H9 (cell line): ENCODE measurements at places on chromosomes 13 and 19. TPM values are rescaled to one million over a fixed set of nuclear protein-coding genes. Genes with fewer than 3 reads are reported as not detected.

GRCh38 chr13:37797631-37798030 is 71.9 kb downstream of the TRPC4 start:
- no peak for DNase-seq

- no peak for DNase-seq
These were observed 752 bp downstream of the RPL18A start for GRCh38 chr19:17860331-17860992.

DNA sequence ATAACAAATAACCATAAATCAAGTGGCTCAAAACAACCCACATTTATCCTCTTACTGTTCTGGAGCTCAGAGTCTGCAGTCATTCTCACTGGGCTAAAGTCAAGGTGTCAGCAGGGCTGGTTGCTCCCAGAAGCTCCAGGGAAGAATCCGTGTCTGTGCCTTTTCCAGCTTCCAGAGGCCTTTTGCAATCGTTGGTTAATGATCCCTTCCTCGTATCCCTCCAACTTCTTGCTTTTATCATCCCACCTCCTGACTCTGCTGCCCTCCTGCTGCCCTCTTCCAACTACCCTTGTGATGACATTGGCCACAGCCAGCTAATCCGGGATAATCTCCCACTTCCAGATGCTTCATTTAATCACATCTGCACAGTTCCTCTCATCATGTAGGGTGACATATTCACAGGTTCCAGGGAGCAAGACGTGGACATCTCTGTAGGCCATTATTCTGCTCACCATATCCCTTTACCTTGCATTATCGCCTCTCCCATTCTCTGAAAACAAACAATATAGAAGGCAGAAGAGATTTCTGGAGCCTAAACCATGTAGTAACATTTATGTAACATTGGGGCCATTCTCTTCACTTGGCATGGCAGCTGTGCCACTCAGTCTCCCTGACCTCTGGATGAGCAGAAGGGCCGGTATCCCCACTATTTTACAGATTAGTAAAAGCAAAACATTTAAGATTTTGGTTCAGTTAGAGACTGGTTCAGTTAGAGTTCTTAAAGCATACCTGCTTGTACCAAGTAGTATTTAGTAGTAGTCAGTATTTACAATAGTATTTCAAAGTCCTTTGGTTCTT is 53.5 kb downstream of the RFC3 start:
- no peak for DNase-seq

- no peak for DNase-seq
These were observed 49.3 kb downstream of the LIG4 start for GRCh38 chr13:108166078-108166477.

DNA sequence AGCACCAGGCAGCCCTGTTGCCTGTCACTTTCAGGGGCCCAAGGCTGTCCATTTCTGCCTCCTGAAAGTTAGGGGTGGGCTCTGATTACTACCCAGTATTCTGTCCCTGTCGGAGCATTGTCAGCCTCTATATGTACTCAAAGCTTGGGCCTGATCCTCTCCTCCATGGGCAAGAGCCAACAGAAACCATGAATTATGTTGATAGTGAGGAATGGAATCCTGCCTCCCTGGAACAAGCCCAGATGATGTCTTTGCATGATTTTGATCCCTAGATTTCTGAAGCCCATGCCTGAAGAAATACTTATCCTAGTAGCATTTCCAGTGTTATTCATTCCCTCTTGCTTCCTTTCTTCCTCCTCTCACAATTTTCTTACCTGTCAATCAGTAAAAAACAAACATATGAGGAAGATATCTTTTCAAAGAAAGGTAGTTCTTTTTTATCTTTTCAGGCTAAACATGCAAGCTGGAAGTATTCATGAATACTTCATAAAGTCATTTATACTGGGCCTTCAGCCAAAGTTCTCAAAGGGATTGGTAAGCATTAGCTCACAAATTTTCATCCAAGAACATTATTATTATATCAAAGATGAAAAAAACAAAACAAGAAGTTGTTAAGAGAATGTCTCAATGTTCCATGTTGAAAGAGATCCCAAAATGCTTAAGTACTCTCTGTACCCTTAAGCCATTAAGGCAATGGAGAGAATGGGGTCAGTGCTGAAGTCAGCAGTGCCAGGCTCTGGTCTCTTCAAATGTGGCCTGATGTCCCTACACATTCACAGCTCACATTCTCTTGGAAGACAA is 171.7 kb downstream of the NHLRC3 start:
- no peak for DNase-seq

GRCh38 chr13:85772367-85772766 is 26.9 kb downstream of the SLITRK6 start:
- no peak for DNase-seq

DNA sequence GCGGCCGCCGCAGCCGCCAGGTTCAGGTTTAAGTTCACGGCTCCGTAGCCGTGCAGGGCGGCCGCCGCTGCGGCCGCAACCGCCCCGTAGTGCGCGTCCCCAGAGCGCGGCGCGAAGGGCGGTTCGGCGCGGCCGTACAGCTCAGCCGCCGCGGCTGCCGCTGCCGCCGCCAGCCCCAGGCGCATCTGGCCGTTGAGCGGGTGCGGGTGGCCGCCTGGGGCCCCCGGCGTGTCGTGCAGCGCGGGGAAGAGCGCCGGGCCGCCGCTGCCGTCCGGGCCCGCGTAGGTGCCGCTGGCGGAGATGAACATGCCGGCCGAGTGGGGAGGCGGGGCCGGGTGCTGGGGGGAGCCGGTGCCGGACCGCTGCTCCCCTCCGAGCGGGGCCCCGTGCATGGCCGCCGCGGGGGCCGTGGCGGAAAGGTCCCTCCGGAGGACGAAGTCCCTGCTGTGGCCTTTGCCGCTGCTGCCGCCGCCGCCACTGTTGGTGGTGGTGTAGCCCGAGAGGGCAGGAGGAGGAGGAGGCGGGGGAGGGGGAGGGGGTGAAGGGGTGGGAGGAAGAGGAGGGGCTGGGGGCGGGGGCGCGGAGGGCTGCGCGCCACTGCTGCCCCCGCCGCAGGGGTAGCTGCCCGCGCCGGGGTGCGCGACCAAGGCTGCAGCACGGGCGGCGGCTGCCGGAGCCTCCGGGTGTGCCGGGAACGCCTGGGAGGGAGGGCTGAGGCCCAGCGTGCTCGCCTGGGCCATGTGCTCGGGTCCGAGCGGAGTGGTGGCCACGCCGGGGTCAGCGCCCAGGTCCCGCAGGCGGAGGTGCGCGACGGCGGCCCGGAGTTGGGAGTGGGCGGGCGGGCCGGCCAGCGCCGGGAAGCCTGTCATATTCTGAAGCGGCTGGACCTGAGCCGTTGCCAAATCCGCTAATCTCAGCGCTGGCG is 654 bp downstream of the ZIC5 start:
- peak; percentile 81 for DNase-seq

DNA sequence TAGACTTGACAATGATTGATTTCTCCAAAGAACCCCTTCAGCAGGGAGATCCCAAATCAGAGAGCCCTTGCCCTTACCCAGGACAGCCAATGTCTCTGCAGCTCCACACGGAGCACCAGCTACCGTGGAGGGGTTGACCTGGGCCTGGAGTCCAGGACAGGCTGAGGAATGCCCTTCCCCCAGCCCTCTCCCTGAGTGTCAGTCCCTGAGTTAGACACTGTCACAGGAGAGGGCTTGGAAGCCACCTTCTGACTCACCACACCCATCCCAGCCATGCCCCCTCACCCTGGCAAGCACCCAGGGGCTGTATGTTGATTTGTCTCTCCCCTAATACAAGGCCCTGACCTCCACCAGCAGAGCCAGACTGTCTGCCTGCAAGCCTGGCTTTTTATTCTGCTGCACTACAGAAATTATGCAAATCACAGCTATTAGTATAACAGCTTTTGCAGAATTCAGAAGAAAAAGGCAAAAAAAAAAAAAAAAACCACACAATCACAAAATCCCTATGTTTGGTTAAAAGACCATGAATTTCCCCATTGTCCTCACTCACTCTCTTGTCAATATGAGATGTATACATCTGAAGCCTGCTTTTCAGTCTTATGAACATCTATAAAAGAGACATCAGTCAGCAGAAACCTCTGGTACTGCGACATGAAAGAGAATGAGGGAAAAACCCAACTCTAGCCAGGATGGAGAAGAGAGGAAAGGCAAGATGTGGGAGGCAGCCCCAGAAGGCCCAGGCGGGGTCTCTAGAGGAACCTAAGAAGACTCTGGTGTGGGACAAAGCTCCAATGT is 240.7 kb downstream of the UQCRFS1 start:
- DNase-seq, result no peak

DNA sequence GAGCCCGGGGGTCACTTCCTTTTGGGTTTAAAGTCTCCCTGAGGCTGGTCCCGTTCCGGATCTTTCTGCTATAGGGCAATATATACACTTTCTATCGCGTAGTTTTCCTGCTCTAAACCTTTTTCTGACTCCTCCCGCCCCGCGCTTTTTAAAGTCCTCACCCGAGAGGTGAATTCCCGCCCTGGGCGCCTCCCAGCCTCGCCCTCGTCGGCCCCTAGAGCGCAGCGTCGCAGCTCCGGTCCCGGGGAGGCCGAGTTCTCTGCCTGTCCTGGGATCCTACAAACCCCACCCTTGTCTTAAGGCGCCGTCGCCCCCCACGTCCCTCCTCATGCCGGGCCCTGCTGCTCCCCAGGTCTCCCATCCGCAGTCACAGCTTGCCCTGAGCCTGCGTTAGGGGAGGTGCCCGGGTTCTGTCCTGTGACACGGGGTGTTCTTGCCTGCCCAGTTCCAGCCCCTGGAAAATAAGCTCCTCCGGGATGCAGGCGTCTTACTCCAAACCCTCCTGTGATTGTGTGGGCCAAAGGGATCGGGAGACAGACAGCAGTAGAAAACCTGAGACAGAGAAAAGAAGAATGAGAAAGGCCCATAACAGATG is 491 bp downstream of the ZNF525 start:
- no peak for DNase-seq

DNA sequence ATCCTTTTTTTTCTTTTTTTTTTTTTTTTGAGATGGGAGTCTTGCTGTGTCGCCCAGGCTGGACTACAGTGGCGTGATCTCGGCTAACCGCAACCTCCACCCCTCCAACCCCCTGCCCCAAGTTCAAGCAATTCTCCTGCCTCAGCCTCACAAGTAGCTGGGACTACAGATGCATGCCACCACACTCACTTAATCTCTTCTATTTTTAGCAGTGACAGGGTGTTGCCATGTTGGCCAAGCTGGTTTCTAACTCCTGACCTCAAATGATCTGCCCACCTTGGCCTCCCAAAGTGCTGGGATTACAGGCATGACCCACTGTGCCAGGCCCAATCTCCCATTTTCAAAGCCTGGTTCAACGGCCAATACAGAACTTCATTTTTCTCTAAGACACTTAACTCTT is 9.1 kb downstream of the FOXO1 start:
- no peak for DNase-seq

DNA sequence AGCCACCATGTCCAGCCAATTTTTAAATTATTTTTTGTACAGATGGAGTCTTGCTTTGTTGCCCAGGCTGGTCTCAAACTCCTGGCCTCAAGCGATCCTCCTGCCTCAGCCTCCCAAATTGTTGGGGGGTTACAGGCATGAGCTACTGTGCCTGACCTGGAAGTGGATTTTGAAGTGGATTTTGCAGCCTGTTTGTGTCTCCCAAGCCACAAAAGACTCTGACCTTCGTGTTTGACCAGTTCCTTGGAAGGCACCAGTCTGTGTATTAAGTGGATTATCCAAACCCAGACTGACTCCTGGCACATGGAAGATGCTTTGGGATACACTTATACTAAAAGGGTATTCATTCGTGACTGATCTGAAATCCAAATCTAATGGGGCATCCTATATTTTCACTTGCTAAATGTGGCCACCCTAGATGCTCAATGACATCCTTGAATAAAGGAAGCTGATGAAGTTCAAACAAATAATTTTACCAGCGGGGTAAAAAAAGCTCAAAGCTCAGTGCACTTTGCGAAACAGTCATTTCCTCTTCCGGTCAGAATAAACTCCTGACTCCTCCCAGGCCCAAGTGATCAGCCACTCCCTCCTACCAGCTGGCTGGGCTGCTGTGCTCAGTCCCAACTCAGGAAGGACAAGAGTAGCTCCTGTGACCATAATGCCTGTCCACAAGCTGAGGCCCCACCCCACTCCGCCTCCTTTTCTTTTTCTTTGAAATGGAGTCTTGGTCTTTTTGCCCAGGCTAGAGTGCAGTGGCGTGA is 32.6 kb upstream of the GATAD2A start:
- peak; percentile 72 for DNase-seq

DNA sequence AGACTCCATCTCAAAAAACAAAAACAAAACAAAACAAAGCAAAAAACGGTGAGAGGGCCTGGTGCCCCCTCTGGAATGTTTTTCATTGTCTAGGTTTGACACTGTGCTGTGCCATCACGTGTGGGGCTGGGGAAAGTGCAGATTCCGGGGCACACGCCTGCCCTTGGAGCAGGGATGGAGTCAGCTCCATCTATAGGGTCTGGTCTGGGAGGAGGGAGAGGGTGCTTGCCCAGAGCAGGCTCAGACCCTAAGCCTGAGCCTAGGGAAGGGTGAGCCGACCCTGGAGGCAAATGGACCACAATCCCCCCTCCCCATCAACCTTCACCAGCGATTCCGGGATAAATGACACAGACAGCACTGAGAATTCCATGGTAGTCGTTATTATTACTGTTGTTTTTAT is 10.9 kb upstream of the ZBTB32 start:
- no peak for DNase-seq

- peak; percentile 82 for DNase-seq
These were observed 15.3 kb upstream of the MAP1S start for GRCh38 chr19:17703824-17704463.

KLK10 gene
- total RNA-seq, result 1.3 and 1.4 TPM in 2 replicates

FAM98C gene
- 15.0 and 16.4 TPM in 2 replicates for total RNA-seq

ZNF507 gene
- total RNA-seq, result 29.2 and 31.1 TPM in 2 replicates

ZSCAN4 gene
- not detected in 2 replicates for total RNA-seq

IL12RB1 gene
- total RNA-seq, result not detected in 2 replicates

ERFL gene
- 0.11 and 0.22 TPM in 2 replicates for total RNA-seq
